ENCODE measurements at places on chromosomes 7 and 10.

GRCh38 chr7:94088560-94088959 is 84.4 kb upstream of the BET1 start:
- no peak for DNase-seq

DNA sequence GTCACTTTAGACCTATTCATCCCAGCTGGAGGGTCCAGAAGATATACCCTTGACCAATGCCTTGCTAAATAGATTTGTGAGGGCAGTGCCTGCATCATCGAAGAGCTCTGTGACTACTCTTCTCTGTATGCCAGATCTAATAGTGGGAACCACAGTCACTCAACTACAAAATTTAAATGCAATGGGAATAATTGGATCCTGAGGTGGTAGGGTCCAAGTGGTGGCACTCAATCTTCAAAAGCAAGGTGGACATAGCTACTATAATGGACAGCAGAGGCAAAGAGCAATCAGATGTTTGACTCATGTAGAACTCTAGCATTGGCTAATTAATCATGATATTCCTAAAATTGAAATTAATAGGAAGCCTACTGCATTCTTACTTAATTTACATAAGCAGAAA is 554.3 kb upstream of the GRM3 start:
- DNase-seq = no peak

DNA sequence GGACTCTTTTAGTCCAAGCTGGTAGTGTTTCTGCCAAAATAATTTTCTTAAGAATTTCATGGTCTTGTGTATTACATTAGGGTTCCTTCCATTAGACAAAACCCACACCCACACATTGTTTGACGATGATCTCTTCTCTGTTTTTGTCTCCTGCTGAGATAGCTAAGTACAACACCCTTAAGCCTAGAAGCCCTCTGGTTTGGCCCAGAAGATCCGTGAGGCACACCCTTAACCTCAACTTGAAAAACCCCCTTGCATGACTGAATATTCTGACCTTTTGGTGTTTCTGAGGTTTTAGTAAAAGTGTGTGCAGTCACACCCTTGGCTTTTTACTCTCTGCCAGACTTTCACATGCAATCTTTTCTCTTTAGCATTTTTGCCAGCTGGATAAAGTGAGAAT is 29.3 kb upstream of the ERCC6 start:
- no peak for DNase-seq

GRCh38 chr10:110901954-110902819 is 16.8 kb downstream of the BBIP1 start:
- peak; percentile 63 for DNase-seq

- DNase-seq = peak; percentile 36
Measured at GRCh38 chr10:85995791-85996190, 370.8 kb downstream of the GRID1 start.

GRCh38 chr7:78039790-78040776 is 241.5 kb downstream of the PHTF2 start:
- DNase-seq = peak; percentile 51
